Central memory CD8-positive, alpha-beta T cell (primary cell): ENCODE measurements at places on chromosomes 3 and 15.

DNA sequence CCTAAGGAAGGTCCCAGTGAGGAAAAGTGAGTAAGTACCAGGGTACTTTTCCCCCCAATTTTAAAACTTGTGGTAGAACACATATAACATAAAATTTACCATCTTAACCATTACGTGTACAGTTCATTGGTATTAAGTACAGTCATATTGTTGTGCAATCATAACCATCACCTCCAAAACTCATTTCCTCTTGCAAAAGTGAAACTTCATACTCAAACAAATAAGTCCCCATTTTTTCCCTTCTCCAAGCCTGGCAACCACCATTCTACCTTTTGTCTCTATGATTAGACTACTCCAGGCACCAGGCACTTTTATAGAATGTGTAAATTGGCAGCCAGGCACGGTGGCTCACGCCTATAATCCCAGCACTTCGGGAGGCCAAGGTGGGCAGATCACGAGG is 12.2 kb downstream of the PRC1 start:
- DNase-seq, result no peak

GRCh38 chr3:50147861-50148260 is 7.3 kb upstream of the SEMA3F start:
- no peak for DNase-seq

- no peak for DNase-seq
These were observed 4.8 kb downstream of the BMF start for GRCh38 chr15:40103864-40104271.

DNA sequence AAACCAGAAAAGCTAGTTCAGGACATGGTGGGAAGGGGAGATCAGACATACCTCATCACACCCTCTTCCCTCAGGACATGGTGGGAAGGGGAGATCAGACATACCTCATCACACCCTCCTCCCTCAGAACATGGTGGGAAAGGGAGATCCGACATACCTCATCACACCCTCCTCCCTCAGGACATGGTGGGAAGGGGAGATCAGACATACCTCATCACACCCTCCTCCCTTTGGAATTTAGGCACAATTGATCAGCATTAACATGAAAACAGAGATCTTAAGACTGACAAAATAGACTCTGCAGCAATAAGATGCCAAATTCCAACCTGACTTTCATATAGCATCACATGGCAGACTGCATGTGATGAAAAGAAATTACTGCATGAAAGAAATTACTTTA is 412.7 kb upstream of the ZNF717 start:
- no peak for DNase-seq

DNA sequence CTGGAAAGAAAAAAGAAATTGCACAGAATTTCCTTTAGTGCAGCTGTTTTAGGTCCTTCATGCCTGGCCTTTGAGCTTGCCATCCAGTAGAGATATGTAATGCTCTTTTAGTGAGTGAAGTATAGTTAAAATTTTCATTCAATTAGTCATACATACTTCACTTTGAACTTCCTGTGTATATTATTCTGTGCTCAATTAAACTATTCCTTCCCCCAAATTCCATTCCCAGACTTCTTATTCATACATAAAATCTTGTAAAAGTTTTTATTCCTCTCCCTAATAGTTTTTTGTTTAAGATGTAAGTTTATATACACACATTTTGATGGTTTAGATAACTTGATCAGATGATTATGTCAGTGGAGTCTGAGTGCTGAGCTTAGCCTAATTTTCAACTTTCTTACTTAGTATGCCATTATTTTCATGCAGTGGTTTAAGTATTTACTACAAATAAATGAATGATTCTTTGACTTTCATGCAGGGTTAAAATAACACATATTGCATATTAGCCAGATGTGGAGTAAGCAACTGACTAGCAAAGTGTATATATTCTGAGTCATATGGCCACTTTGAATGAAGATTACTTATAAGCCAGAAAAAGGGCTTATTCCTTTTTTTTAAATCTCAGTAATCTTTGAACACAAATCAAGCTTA is 42.5 kb upstream of the ABHD10 start:
- no peak for DNase-seq

- no peak for DNase-seq
These were observed 106.2 kb downstream of the IQSEC1 start for GRCh38 chr3:12966847-12967605.

GRCh38 chr3:71031914-71032521 is 551.5 kb downstream of the FOXP1 start:
- DNase-seq, result no peak

- no peak for DNase-seq
These were observed 27.1 kb downstream of the ITPR1 start for GRCh38 chr3:4520033-4520816.

- DNase-seq, result no peak
These were observed 16.7 kb downstream of the MAPKBP1 start for GRCh38 chr15:41790756-41791546.

GRCh38 chr3:115836944-115837343 is 213.6 kb downstream of the GAP43 start:
- no peak for DNase-seq

DNA sequence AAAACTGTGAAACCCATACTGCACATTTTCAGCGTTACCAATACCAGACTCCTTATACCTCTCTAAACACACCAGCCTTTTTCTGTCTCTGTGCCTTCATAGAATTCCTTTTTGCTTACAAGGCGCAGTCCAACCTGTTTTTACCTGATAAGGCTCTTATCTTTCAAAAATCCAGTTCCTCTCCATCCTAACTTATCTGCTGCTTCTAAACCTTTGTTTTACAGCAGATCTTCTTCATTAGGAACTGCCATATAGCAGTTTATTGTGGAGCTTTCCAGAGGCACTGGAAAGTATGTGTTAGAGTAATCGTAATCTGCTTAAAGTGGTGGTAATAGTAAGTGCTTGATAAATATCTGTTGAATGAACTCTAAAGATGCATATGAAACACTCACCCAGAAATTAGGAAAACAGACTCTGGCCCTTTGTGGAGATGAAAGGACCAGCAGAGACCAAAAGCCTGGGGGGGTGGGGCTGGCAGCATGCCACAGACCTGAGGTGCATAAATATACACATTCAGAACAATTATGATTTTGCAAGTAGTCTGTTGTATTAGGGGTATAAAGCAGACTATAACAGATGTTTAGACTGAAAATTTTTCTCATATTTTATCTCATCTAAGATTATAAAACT is 29.3 kb downstream of the PPP2R3A start:
- no peak for DNase-seq

DNA sequence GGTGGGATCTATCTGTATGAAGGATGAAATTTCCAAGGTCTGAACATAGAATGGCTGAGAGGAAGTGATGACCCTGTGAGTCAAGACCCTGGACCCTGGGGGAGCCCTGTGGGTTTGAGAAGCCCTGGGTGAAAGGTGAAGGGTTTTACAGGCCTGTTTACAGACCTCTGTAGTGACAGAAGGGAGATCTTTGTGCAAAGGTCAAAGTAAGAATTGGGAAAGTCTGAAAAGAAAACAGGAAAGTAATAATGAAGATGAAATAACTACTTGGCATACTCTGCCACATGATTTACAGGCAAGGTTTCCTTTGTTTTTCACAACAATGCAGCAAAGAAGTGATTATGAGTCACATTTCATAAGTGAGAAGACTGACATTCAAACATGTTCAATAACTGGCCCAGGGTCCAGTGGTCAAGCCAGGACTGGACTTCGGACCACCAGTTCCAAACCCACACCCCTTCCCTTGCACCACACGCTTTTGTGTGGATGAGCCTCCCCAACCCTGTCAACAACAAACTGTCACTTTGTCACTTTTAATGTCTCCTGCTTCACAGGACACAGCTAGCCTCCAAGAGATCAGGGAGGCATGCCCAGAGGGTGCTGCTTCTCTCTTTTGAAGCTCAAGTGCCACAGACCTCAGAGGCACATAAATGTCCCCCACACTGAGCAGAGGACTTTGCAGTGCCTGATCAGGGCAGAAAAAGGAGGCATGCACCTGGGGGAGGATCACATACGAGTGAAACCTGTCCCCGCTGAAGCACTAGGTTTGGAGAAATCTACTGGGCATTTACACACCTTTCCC is 21.5 kb downstream of the CD86 start:
- DNase-seq, result no peak

GRCh38 chr3:102715030-102715697 is 280.3 kb downstream of the ZPLD1 start:
- no peak for DNase-seq

DNA sequence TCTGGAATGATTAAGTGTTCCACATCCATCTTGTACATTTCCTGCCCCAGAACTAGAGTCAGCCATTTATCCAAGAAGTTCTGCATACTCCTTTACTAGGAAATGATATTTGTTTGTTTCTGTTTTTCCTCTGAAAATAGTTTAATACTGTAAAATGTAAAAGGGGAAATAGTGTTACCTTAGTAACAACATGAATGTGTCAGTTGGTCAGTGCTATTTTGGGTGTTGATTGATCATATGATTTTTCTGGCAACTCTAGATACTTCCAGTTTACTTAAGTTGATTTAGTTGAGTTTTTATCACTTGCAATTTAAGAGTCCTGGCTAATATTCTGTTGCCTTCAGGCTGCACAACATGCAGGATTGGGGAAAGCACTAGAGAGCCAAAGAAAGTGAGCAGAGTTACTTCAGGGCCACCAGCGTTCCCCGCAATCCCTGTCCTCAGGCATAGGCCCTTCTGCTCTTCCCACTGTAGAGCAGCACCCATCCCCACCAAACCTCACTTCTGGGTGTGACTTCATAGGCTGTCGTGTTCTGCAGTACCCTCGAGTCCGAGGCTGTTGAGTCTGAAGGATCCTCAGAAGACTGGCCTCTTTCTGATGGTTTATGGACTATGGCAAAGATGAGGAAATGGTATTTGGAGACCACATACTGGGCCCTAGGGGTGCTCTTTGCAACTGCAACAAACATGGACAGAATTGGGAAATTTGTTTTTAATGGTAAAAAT is 69.0 kb downstream of the CHD2 start:
- DNase-seq, result no peak

GRCh38 chr3:101813817-101814440 is 34.9 kb downstream of the NXPE3 start:
- no peak for DNase-seq

- DNase-seq, result no peak
These were observed 634.8 kb downstream of the MECOM start for GRCh38 chr3:169028716-169029115.

GRCh38 chr15:58536414-58536813 is 104.6 kb downstream of the LIPC start:
- no peak for DNase-seq
